ENCODE measurements at places on chromosomes 11 and 22.
A peak's percentile ranks its signal among the peaks of the same experiment; 100 is the strongest.

GRCh38 chr22:27139935-27140511 lies 482.6 kb downstream of the MIAT start:
- DNase-seq = no peak

DNA sequence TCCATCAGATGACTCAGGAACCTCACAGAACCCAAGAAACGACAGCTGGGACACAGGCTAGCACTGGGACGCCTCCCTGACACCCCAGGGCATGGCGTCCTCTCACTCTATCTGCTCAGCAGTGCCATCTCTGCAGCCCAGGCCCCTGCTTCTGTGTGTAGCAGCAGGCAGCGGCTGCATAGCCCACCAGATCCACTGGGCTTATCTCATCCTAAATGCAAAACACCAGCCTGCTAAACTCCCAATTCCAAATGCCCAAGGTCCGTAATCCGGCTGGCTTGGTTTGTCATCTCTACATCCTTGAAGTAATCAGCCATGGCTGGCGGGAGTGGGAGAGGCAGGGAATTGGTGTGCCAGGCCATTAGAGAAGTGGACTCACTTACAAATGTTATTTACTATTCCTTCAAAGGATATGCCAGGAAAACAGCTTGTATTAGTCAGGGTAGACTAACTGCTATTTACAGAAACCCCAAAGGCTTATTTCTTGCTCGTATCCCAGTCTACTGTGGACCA lies 30.7 kb downstream of the SPATA19 start:
- no peak for DNase-seq

GRCh38 chr22:32922186-32922585 lies 120.7 kb downstream of the TIMP3 start:
- no peak for DNase-seq

- no peak for DNase-seq
Measured at GRCh38 chr11:119262668-119263351, 54.1 kb downstream of the MCAM start.

DNA sequence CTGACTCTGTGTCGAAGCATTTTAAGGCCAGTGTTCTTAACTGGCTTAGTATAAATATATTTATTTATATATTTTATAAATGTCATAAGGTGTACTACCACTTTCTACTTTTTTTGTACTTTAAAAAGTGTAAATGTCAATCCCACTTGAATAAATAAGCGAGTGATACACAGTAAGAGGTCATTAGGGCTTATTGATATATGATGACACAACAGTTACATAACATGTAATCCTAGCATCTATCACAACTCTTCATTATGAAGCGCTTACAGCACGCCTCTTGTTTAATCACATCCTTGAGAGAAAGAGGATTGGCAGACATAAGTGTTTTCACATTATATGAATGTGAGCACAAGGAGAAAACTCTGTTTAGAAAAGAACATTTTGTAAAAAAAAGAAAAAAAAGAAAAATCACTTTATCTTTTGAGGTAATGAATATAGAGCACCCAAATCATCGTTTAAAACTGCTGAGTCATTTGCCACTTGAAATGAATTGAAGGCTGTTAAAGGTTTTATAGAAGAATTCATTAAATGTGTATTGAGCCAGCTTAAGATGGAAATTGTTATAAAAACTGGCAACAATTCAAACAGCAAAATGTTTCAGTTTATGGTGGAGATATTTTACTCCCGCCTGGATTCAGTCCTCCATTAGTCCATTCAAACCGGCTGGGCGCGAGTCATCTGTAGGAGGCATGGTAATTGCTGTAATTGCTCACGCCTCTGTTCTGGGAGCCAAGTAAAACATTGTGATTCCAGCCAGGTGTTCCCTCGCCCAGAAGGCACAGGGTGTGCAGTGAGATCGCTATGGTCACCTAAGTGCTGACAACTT lies 627.3 kb upstream of the KIRREL3 start:
- peak; percentile 90 for DNase-seq

GRCh38 chr11:64722141-64723065 lies 594 bp downstream of the NRXN2 start:
- DNase-seq = no peak
